NCI-H345 (cell line): ENCODE measurements at places on chromosomes 3 and 15.

- no peak for DNase-seq
Measured at GRCh38 chr15:67103869-67104268, 38.5 kb downstream of the SMAD3 start.

DNA sequence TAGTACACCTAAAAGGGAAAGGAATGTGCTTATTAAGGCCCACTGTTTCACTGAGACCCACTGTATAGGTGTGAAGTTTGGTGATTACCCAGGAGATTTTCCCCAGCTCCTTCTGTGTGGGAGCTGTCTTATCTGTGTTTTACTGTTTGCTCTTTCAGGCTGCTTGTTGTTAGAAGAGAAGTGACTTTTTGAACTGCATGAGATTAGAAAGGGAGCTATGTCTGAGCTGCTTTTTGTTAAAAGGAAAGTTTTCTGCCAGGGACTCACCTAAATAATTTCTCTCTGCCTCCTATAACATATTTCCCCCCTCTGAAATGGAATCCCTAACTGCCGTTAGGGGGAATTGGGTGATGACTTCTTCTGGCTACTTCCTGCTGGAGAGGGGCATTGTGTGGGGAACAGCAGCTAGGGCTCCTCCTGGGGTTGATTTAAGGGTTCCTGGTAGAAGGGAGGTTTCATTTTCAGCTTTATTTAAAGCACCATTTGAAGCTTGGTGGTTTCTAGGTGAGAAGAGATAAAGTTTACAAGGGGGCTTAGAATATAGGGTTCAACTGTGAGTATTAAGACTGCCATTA is 77.1 kb upstream of the ATP11B start:
- no peak for DNase-seq

GRCh38 chr15:74829486-74829885 is 3.1 kb downstream of the CPLX3 start:
- no peak for DNase-seq

DNA sequence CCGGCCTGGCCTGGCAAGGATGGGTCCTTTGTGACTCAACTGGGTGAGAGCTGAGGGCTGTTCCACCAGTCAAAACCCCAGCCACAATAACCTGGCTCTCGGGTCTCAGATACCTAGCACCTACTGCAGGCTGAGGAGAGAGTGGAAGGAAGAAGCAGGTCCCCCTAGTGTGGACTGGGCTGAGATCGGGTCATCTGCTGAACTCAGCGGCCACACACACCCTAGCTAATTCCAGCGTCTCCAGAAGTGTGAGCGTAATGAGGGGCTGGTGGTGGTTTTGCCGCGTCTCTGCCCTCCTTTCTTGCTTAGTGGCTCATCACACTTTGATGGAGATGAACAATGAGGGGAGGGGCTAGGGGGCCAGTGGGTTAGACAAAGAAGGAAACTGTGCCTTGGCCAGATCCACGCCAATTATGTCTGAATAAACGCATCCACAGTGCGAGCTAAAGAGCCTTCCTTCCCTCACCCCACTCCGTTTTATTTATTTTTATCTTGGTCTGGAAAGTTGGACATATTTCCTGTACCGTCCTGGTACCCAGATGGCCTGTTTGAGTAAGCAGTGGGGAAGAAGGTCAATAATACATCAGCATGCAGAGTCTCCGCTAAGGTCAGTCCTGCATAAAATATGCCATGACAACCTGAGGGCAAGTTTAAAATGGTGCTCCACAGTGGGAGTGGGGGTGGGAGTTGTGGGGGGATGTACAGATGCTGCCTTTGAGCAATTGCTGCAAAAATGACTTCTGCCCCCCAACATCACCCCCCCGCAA is 370.0 kb downstream of the WDR72 start:
- no peak for DNase-seq

GRCh38 chr3:12585970-12586369 is 29.1 kb downstream of the MKRN2 start:
- DNase-seq = no peak

- DNase-seq = peak; percentile 60
Measured at GRCh38 chr3:13236557-13237173, 163.4 kb upstream of the IQSEC1 start.
